ENCODE measurements at places on chromosomes 16 and 17.

DNA sequence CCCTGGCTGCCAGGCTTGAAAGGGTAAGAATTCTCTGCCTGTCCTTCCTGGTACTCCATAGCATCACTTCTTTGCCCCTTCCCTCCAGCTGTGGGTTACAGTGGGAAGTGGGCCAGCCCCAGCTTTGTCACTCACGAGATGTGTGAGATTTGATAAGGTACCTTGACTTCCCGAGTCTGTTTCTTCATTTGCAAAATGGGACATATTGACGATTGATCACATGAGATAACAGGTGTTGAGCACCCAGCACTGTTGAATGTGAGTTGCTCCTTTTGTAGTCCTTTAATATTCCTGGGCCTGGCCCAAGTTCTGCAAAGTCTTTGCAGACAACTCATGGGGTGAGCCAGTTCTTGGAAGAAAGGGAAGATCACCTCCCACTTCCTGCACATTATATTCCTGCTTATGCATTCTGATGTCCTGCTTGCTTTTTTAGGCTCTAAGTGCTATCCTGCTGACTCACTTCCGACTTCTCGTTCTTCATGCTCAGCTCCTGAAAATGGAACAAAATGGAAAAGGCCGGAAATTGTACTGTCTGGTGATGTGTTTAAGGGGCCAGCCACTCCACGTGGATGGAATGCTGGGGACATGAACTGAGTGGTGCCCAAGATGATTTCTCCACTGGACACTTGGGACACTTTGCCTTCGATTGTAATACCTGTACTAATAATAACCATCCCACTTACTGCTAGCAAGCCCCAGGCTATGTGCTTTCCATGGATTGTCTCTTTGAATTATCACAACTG lies 8.3 kb upstream of the NLK start:
- peak; percentile 39 for DNase-seq

GRCh38 chr17:30433514-30433913 lies 43.7 kb upstream of the GOSR1 start:
- no peak for DNase-seq

DNA sequence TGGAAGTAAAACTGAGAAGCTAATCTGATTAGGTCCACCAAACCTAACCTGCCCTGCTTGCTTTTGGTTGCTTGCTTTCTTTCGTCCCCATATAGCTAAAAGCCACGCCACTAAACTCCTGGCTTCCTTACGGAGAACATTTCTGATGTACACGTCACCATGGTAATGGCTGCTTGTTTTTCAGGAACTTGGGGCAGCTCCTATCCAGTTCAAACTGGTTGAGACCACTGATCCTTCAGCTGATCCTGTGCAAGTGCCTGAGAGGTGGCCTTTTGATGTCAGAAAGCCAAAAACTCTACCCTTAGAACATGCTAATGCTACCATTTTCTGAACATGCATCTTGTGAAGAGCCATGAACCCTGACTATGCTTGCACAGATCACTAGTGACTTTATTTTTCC lies 14.4 kb upstream of the DHRS7C start:
- DNase-seq, result no peak

- DNase-seq, result no peak
Observed at GRCh38 chr16:19331794-19332193, 46.3 kb downstream of the CLEC19A start.

GRCh38 chr17:20938244-20938643 lies 104.6 kb downstream of the USP22 start:
- no peak for DNase-seq

GRCh38 chr16:17159617-17160016 lies 311.1 kb downstream of the XYLT1 start:
- DNase-seq, result no peak

GRCh38 chr16:74372953-74373846 lies 2.9 kb upstream of the NPIPB15 start:
- DNase-seq, result no peak

GRCh38 chr17:47726796-47727703 lies 6.0 kb upstream of the TBX21 start:
- DNase-seq, result no peak

DNA sequence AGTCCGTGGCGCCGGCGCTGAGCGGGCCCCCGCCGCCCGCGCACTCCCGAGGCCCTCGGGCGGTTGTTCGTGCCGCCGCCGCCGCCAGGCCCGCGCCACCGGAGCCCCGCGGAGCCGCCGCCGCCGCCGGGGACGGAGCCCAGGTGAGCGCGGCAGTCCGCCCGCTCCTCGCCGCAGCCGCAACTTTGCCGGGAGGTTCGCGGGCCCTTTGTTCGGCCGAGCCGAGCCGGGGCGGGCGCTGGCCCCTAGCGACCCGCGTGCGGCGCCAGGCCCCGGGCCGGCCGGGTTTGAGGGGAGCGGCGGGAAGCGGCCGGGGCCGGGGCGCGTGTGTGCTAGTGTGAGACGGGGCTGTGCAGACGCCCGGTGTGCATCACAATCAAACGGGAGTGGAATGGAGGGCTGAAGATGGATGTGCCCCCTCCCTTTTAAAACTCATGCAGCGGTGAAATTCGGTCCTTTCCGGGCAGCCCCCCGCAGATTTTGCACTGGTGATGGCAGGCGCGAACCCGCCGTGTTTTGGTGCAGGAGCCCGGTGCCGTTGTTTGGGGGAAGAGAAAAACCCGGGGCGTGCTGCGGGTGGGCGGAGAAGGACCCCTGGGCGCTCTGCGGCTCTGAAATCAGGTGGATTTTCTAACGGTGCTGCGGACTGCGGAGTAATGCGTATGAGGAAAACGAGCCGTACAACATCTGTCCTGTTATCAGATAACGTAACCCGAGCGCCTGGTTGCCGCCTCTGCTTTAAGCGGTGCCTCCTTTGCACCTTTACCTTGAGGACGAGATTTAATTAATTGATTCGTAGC lies 823 bp downstream of the TNRC6C start:
- DNase-seq, result no peak

DNA sequence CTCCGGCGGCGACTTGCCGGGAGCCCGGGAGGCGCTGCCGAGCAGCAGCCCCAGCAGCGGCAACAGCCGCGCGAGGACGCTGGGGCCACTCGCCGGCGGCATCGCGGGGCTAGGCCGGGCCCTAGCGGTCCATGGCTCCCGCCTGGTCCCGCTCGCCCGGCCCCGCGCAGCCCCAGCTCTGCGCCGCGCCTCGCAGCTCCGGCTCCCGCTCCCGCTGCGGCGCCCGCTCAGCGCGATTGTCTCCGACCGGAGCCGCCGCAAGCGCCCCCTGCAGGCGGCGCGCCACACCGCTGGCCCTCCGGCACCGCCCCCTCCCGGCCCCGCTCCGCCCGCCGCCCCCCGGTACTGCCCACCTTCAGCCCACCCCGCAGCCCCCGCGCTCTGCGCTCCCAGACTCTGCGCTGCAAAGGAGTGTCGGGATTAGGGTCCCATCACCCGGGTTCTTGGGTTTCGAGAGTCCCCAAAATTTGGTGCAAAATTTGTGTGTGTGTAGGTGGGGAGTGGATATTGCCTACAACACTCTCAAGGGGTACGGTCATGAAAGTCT lies at the start of gene FAM171A2:
FAM171A2 (minus strand) TSS at position 241 of the 547 bp plus-strand sequence; CDS start at position 102, 139 bp downstream.
- DNase-seq, result peak; percentile 19

GRCh38 chr16:72380283-72380682 lies 208.3 kb upstream of the PMFBP1 start:
- DNase-seq, result no peak

GRCh38 chr17:69860142-69860680 lies 214.8 kb upstream of the KCNJ16 start:
- DNase-seq, result no peak

GRCh38 chr17:64129515-64129764 lies 504 bp downstream of the ERN1 start:
- no peak for DNase-seq

DNA sequence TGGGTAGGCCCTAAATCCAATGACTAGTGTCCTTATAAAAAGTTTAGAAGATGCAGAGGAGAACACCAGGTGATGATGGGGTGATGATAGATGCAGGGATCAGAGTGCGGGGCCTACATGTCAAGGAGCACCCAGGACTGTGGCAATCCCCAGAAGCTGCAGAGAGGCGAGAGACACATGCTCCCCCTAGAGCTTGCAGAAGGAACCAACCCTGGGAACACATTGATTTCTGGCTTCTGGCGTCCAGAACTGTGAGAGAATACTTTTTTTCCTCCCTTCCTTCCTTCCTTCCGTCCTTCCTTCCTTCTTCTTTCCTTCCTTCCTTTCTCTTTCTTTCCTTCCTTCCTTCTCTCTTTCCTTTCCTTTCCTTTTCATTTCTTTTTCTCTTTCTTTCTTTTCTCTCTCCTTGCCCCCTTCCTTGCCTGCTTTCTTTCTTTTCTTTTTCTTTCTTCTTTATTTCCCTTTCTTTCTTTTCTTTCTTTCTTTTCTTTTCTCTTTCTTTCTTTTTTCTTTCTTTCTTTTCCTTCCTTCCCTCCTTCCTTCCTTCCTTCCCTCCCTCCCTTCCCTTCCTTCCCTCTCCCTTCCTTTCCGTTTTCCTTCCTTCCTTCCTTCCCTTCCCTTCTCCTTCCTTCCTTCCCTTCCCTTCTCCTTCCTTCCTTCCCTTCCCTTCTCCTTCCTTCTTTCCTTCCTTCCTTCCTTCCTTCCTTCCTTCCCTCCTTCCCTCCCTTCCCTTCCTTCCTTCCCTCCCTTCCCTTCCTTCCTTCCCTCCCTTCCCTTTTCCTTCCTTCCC lies 134.3 kb downstream of the HAPSTR1 start:
- no peak for DNase-seq

DNA sequence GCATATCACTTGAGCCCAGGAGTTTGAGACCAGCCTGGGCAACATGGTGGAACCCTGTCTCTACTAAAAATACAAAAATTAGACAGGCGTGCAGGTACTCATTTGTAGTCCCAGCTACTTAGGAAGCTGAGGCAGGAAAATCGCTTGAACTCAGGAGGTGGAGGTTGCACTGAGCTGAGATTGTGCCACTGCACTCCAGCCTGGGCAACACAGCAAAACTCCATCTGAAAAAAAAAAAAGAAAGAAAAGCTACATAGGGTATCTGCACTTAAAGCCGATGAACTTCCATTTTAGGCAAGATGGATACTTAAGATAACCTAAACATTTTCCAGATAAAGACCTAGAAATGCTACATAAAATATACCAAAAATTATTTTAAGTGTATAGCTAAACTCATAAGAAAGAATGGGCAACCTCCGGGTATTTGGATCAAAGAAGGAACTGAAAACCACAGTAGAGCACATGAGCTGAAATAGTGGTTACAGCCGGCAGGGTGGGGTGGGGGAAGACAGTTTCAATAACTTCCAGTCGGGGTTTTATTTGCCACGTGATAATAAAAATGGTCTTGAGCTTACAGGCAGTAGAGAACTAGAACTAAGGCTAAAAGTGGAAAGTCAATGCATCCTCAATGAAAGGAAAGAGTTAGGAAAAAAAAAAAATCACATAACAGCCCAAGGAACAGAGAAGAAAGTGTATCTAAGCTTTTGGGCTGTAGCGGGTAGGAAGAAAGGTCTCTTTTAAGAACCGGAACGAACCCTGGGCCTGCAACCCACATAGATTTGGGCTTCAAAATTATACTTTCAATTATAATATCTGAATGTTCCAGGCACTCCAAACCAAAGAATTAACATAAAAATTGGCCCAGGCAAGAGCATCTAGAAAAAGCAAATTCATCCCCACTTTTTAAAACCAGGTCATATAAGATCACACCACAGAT lies 53.1 kb downstream of the CFDP1 start:
- DNase-seq, result no peak

GRCh38 chr17:63999680-64000531 lies 1.8 kb downstream of the PRR29 start:
- DNase-seq, result no peak

DNA sequence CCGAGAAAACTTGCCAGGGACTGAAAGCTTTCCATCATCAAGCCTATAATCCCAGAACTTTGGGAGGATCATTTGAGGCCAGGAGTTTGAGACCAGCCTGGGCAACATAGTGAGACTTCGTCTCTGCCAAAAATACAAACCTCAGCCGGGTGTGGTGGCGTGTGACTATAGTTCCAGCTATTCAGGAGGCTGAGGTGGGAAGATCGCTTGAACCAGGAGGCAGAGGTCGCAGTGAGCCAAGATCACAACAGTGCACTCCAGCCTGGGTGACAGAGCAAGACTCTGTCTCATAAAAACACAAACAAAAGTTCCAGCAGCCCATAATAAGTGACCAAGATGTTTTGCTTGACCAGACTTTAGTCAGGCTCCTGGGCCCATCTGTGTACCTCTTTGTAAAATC lies 1.9 kb downstream of the MEAK7 start:
- DNase-seq, result no peak

- DNase-seq, result no peak
Observed at GRCh38 chr16:85447693-85448313, 165.3 kb upstream of the GSE1 start.

DNA sequence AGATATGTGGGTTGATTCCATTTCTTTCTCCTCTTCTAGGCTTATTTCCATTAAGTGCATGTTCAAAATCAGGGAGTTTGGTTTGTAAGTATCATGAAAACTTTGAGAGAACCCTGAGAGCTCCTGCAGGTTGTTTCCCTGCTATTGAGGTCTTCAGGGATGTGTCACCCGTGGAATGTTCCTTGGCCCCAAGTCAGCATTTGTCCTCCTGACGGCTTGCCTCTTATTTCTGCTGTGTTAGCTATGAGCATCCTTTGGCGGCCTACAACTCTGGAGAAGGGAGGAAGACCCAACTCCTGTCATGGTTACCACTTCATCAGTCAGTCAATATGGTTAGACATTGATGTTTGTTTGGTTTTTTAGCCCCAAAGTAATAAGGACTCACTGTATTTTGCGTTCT lies 180.8 kb downstream of the FTO start:
- DNase-seq, result no peak

DNA sequence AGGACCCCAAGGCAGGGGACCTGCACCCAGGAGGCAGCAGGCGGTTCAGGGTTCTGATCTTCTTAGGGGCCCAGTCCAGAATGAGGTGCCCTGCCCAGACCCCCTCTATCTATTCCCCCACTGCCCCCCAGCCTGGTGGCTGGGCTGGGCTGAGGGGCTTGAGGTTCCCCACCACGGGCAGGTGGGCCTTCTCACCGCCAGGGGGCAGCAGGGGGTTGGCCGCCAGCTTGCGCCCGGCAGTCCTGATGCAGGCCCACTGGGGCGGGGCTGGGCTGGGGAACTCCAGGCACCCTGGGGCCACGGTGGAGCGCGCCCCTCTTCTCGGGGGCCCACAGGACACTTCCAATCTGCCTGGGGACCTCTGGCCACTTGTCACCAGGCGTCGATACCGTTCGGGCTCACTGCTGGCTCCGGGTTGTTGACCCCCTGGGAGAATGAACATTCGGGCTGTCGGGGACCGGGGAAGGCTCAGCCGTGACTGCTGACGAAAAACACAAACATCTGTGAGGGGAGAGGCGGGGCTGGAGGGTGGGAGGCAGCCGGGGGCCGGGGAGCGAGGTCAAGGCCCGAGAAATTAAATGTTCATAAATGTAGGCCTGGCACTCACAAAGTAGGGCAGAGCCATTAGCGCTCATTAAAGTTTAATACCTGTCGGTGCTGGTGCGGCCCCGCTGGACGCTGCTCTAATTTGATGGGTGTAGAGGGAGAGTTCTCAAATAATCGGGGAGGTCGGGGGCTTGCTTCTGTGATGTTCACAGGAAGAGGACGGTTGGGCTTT lies 219.3 kb upstream of the GSE1 start:
- no peak for DNase-seq

GRCh38 chr17:39404542-39405378 lies 3.3 kb upstream of the FBXL20 start:
- DNase-seq, result no peak

Measured in hippocampal formation (tissue), 2 donors.